ENCODE measurements at places on chromosomes 4 and X.
A peak's percentile ranks its signal among the peaks of the same experiment; 100 is the strongest.

- no peak for DNase-seq
These were observed 568.8 kb downstream of the PPARGC1A start for GRCh38 chr4:23320931-23321587.

- peak; percentile 79 for DNase-seq
These were observed 436.6 kb downstream of the SPRY1 start for GRCh38 chr4:123833171-123833643.

DNA sequence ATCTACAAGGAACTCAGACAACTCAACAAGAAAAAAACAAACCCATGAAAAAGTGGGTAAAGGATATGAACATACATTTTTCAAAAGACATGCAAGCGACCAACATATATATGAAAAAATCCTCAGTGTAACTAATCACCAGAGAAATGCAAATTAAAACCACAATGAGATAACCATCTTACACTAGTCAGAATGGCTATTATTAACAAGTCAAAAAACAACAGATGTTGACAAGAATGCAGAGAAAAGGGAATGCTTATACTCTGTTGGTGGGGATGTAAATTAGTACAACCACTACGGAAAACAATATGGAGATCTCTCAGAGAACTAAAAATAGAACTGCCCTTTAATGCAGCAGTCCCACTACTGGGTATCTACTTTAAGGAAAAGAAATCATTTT, 12.1 kb downstream of the NIPAL1 start:
- DNase-seq: no peak

DNA sequence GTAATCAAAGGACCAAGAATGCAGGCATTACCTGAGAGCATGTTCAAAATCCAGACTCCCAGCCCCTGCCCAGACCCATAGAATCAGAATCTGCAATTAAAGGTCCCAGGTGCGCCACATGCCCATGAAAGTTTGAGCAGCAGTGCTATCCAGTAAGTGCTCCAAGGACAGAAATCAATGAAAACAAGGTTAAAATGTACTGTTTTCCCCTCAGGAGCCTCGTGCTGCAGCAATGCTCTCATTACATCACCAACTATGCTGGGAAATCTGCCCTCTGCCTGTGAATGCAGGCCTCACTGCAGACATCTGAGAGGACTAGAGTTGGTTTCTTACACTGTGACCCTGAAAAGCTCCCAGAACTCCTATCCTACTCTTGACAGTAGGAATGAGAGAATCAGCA, 21.1 kb downstream of the ANXA5 start:
- no peak for DNase-seq

DNA sequence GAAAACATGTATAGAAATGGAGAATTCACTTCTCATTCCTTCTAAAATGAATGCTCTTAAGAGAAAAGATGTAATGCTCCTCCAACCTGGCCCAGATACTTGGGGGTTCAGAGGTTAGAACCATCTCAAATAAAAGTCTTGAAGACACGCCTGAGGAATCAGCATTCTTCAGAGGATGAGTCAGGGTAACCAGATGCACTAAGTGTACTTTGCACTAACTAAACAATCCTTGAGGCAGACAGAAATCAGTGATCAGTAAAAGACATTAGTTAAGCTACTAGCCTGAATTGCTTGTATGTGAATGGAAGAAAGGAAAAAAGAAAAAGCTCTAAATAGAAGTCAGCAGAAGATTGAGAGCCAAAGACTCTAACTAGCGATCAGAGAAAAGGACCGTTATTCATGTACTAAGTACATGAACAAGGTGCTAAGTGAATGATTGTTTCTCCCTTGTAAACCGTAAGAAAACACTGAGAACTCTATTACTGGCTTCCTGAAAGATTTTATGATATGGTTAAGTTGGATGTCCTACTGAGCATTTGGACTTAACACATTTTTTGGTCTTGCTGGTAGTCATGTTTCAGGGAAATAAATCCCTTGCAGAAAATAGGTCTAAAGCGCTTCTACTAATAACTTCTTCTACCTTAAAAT, 738.3 kb downstream of the STPG2 start:
- no peak for DNase-seq

DNA sequence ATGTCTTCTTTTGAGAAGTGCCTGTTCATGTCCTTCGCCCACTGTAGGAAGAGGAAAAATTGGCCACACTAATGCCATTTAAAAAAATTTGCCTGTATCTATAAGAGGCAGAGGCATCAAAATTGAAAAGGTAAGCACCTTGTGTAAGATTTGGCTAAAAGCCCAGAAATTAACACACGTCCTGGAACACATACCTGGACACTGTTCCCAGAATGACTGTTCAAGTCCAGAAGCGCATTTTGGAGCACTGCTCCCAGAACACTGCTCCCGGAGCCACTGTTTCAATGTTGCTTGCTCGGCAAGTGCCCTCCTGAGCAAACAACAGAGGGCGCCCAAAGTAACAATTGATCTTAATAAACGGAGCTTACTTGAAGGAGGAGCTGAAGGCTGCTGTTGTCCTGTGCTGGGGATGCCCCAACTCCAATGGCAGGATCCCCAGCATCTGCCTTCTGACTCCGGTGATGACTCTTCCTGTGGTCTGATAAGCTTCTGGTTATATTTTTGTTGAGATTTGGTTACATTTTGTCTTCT, 1958.6 kb downstream of the C4orf33 start:
- DNase-seq: no peak

DNA sequence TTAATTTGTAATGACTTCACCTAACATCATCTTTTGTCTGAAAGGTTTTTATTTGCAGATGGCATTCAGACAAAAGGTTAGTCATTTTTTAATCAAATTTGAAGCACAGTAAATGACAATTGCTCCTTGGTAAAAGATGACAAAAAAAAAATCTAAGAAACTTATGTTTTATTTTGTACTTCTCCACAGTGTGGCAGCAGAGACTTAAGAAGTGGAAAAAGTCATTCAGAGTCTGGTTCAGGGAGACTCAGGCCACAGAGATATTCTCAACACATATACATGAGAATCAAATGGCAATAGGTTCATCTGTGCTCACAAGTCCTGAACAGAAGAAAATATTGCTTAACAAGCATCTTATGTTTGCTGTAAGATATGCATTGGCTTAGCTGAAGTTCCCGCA, 436.2 kb downstream of the KCNIP4 start:
- no peak for DNase-seq
